CD4-positive, alpha-beta T cell (primary cell): ENCODE measurements at places on chromosomes 16 and 17. TPM values are rescaled to one million over a fixed set of nuclear protein-coding genes. Genes with fewer than 3 reads are reported as not detected.

The FAM171A2 gene
- 0.08 TPM for total RNA-seq

GRCh38 chr17:59310263-59310920, 21.1 kb upstream of the YPEL2 start:
- DNase-seq = no peak

GRCh38 chr17:40218740-40219593, at the start of gene WIPF2:
WIPF2 (plus strand) TSS chr17:40219304; CDS start chr17:40256460, 37,156 bp downstream.
- peak; percentile 95 for DNase-seq

GRCh38 chr17:17819561-17819995, 17.2 kb downstream of the SREBF1 start:
- peak; percentile 46 for DNase-seq

- no peak for DNase-seq
Measured at GRCh38 chr17:45168991-45169752, 7.5 kb downstream of the HEXIM2 start.

DNA sequence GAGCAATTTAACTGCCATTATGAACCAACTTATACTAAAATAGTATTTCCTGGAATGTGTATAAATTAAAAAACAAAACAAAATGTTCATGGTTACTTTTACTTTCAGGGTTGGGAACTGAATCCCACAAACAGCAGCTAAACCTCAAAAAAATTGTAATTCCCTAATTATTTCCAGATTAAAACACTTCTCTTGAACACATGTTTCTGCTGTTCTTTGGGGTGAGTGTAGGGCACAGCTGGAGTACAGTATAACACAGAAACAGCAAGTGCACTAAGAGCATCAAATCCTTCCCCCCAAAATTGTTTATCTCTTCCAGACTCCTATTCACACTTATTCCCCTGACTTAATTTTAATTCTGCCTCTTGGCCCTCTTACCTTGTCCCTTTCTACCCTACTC, 56.4 kb downstream of the KANSL1 start:
- no peak for DNase-seq
